ENCODE measurements at places on chromosomes 5 and 9.

DNA sequence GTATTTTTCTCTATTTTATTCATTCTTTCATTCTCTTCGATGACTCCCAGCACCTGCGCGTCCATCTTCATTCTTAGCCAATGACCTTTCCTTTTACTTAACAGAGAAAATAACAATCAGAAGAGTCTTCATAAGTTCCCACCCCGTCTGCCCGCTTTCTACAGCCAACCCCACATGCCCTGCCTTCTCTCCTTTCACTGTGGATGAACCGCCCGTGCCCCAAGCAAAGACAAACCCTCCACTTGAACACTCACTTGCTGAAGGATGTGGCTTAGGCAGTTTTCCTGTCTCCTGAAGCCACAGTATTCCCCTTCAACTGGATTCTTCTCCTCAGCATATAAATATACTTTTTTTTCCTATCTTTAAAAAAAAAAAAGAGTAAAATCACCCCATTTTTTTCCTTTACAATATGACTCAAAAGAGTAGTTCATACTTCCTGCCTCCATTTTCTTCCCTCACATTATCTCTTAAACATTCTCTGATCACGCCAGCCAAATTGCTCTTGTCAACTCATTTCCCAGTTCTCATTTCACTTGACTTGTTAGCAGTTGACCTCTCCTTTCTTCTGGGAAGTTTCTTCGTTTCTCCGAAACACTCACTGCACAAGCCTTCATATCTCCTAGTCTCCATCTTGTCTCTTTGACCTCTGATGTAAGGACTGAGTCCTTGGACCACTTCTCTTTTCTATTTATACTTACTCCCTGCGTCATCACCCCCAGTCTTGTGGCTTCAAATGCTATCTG lies 11.1 kb downstream of the NIPSNAP3B start:
- no peak for DNase-seq

DNA sequence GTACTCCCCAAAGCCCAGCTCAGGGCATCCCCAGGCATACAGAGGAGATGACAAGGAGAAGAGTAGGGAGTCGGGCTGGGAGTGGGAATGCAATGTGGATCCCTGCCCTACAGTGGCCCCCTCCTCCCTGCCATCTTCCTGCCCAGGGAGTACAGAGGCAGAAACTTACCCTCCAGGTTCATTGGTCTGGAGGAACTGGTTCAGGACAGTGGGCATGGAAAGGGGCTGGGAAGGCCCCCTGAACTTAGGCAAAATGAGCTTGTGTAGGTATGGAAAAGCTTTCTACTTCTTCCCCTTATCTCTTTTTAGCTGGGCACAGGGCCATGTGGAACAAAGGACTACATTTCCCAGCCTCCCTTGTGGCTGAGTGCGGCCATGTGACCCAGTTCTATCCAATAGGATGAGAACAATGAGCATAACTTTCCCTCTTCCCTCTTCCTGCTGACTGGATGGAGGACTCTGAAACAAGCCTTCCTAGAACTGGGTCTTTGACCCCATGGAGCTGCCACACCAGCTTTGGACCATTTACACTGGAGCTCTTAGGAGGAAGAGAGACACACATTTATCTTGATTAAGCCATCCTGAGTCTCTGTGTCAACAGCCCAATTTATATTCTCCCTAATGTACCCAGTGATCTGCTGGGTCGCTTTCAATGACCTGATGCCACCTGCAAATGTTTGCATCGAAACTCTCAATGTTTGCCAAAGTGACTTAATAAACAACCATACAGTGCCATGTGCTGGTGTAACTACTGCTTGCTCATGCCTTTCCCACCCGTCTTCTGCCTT lies 25.0 kb upstream of the HMCN2 start:
- peak; percentile 81 for DNase-seq

- no peak for DNase-seq
Measured at GRCh38 chr9:31471010-31471409, 913.4 kb upstream of the ACO1 start.

DNA sequence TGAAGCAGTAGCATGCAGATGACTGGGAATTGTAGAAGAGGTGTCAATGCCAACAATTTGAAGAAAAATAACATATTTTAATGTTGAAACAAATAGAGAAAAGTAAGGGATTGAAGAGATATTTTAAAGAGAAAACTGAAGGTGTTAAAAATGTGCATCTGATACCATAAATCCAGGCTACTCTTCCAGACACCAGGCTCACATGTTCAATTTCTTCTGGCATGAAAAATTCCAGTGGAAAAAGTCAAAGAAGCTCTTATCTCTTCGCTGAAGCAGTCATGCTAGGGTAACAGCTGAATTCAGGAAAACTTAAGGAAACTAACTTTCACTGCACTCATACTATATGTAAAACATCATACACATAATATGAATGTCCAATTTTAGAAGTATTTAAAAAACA lies 335.0 kb downstream of the PDE4D start:
- no peak for DNase-seq

DNA sequence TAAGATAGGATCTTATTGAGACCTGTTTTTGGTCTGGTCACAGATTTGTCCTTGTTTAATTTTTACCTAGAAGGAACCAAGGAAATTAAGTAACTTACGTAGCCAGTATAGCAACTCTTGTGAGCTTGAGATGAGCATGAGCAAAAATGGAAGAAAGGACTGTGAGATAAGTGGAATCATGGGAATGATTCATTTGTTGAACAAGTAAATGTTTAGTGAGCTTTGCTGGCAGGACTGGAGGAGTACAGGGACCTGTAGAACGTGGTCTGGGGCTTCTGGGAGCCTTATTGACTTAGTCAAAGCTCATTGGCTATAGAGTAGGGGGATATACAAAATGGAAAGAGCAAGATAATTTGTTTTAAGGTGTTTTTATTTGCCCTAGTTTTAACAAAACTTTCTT lies 3.0 kb downstream of the RAD23B start:
- no peak for DNase-seq

GRCh38 chr9:135655317-135655716 lies 7.8 kb upstream of the LCN9 start:
- no peak for DNase-seq

- DNase-seq: no peak
Measured at GRCh38 chr9:4027606-4028005, 272.3 kb downstream of the GLIS3 start.

- no peak for DNase-seq
Measured at GRCh38 chr5:179558932-179559283, 8.6 kb downstream of the RUFY1 start.

Measured in EH (cell line).